ENCODE measurements at places on chromosomes 2 and 18.

DNA sequence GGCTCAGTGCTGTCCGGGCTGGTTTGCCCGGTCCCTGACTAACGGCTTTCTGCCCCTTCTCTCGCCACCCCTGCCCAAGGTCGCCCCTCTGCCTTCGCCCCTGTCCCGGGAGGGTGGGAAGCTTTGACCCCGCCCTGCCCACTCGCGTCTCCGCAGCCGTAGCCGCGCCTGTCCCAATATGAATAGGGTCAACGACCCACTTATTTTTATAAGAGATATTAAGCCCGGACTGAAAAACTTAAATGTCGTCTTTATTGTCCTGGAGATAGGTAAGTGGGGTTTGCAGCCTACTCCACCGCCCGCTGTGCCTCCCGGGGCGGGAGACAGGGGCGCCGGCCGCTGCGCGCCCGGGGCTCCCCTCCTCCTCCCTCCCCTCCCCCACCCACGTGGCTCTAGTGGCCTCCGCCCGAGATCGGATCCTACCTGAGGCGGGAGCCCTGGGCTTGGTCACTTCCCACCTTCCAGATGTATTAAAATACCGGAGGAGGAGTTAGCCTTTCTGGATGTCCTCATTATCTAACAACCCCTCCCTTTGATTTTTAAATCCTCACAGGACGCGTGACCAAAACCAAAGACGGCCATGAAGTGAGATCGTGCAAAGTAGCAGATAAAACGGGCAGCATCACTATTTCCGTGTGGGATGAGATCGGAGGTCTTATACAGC, 633 bp downstream of the NABP1 start:
- DNase-seq = peak; percentile 26

- DNase-seq = no peak
Observed at GRCh38 chr2:152648336-152648735, 68.9 kb downstream of the PRPF40A start.

DNA sequence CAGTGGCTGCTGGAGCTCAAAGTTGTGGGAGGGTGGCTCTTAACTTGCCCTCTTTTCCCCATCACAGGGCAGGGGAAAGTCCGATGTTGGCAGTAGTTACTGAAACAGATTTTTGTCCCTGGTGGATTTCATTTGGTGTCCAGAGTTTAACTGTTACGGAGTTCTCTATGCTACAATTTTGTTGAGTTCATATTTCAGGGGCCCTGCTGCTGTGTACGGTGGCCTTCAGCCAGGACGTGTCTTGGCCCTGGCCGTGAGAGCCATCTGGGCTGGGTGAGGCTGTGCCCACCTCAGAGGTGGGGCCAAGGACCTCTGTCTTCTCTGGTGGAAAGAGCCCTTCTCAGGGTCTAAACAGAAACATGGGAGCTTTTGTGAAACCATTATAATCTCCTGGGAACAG, 67.4 kb downstream of the SH3YL1 start:
- DNase-seq = no peak

DNA sequence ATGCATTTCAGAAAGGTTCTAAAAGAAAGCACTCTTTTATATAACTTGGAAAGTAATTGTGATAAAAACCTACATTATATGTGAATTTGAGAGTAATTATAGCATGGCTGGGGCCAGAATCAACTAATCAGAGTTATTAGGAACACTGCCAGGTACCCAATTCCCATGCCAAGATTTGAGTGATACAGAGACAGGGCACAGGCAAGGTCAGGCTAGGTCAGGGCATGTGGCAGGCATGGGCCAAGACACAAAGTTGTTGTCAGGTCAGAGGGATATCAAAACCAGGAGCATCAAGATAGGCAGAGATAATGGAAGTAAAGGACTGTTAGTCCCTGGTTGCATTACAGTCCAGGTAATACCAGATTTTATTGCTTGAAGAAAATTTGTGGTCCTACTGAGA, 87.4 kb downstream of the MYO3B start:
- no peak for DNase-seq

DNA sequence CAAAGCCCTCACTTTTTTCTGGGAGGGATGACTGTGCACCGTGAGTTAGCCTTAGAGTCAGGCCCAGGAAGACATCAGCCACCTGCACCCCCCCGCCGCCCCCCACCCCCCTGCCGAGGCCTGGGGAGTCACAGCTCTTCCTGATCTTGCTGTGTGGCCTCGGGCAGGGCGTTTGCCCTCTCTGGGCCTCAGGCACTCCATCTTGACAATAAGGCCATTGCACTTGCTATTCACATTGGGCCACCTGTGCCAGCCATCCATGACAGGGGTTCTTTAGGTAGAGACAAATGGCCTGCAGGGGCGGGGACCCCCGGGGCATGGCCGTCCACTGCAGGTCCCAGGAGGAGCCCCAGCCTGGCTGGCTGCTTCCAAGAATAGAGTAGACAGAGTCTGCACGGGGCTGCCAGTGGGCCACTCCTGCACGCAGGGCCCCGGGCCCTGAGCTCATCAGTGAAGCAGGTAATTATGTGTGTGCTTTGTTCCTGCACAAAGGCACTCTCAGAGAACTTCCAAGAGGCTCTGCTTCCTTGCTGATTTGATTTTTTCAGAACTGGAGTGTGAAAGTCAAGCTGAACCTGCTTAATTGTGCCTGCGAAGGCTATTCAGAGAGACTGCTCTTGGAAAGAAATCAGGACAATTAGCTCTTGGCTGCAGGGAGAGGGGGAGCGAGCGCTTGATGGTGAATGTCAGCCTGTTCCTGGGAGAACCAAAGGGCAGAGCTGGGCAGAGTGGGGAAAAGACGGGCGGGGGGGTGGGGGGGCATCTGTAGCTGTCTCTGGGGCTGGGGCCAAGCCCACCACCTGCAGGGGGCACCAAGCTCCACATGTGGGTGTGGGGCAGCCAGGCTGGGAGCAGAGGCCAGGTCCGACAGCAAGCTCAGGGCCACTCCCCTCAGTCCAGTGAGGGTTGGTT, 40.3 kb downstream of the RRM2 start:
- no peak for DNase-seq

DNA sequence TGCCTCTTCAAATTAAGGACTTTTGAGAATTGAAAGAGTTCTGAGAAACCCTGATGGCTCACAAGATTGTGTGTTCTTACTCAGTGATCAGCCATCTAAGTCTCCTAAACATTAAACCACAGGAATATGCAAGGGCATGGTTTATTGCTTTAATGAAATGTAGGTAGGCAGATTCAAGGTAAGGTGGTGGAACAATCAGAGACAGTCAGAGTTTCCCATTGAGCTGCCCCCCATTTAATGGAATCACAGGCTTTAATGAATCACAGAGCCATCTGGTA, 107.8 kb upstream of the LRATD1 start:
- no peak for DNase-seq

- no peak for DNase-seq
Observed at GRCh38 chr2:96120091-96120720, 3.8 kb upstream of the ADRA2B start.

DNA sequence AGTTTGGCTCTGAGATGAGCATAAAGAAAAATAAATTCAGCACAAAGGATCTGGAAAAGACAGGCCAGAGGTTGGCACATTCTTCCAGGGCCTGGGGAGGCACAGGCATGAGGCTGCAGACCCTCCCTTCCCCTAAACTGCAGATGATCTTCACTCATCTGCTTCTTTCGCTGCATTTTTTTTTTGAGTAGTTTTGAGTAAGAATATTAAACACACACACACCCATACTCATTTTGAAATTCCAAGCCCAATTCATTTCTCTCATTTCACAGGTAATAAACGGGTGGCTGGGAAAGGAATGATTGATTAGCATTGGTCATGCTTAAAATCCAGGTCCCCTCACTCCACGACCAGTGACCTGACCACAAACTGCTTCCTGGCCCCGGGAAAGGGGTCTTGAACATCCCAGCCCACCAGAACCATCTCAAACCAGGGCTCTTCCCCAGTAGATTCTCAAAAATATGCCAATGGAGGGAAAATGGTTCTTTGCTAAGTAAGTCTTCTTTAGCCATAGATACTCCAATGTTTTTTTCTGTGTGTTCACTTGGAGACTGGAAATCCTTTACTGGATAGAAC, 219.6 kb downstream of the ANAPC1 start:
- no peak for DNase-seq

GRCh38 chr2:20198796-20199632, 25.9 kb downstream of the SDC1 start:
- DNase-seq = no peak

DNA sequence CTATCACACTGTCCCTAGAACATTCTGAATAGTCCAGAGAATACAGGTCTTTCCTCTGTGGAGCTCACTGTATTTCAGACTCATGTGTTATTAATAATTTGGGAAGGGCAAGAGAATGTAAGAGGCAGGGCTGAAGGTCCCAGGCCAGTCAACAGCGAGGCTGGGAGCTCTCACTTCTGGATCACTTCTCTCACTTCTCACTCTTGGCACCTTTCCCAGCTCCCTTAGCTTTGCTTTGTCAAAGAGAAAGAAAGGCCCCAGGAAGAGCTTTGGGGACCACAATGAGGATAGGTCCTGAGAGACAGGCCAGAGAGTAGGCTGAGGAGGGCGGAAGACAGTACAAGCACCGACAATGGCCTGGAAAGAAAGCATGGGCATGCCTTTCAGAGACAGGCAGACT, 11.2 kb downstream of the EFR3B start:
- no peak for DNase-seq

- DNase-seq = no peak
Observed at GRCh38 chr2:3626118-3626811, 31.4 kb downstream of the COLEC11 start.

GRCh38 chr2:164053021-164053420, 317.2 kb upstream of the FIGN start:
- DNase-seq = no peak

- DNase-seq = no peak
Observed at GRCh38 chr2:235390108-235390815, 103.6 kb upstream of the AGAP1 start.

- no peak for DNase-seq
Observed at GRCh38 chr2:207236156-207236935, 70.6 kb upstream of the KLF7 start.

DNA sequence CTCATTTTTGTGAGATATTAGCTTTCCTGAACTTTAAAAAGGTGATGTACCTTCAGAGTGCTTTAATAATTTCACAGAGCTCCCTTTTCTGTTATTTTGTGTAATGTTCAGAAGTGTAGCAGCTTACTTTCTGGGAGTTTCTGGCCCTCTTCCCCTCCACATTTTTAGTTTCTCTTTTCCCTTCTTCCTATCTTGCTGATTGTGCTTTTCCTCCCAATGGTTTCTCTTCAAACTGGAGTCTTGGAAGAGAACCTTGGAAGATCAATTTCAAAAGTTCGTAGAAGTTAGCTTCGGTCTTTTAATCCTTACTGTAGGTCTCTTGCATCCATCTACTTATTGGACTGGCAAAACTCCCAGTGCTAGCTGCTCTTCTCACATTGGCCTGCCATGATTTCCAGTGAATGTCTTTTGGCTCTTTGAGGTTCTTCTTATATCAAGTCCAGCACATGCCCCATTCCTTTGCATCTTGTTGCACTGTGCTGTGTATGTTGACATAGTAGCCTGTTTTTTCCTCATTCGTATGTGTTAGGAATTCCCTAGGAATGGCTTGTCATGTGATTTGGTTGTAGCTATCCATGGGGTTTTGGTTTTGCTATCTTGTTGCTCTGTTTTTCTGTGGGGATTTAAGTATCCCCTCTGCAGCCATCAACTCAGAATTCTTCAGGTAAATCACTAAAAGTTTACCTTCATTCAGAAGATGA, 7.8 kb downstream of the CCNT2 start:
- no peak for DNase-seq

DNA sequence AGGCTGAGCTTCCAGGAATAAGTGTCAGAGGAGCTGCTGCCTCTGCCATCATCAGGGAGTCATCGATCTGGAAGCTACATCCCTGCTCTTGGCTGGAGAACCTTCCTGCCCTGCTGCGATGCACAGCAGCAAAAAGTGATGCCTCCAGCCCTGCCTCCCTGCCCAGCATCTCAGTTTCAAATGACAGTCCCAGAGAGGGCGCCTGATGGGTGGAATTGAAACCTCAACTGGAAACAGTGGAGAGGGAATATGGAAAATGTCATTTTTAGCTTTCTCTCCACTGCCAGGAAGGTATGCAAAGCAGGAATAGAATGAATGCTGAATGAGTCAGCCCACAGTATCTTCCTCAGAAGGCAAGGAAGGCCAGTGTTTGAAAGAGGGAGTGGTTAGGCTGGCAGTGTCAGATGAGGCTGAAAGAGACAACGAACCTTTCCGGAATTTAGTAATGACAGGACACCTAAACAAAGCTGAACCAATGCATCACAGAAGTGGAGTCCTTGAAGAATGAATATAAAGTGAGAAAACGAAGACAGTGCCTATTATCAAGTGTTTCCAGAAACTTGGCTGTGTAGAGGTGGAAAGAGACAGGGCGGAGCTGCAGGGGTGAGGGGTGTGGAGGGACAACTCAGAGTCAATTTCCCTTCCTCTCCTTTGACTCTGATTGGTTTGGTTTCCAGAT, 153.9 kb upstream of the NDUFV2 start:
- DNase-seq = no peak

DNA sequence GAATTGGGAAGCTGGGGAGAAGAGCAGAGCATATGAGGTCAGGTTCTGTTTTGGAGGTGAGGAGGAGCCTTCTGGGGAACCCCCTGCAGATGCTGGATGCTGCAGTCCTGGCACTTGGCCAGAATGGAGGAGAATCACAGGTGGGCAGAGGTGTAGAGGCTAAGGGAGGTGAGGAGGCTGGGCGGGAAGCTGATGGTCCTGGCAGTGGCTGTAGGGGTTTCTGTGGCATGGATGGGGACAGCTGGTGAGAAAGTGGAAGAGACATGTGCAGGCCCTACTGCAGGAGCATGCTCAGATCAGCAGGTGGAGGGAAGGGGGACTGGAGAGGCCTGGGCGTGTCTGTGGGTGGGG, 101.3 kb downstream of the DYSF start:
- no peak for DNase-seq

DNA sequence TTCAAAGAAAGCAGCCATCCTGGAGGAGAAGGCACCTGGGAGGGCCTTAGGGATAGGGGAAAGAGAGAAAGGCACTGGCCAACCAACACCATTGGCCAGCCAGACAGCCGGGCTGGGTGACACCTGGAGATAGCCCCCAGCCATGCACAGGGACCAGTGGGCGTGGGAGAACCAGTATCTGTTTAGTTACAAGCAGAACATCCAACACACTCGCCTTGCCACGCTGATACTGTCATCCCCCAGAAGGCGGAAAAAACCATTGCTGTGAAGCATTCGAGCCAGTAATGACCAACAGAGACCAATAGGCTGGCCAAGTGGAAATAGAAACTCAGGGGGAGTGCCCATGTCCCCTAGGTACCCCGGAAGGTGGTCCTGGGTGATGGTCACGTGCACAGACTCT, 15.5 kb downstream of the ASPRV1 start:
- DNase-seq = no peak

DNA sequence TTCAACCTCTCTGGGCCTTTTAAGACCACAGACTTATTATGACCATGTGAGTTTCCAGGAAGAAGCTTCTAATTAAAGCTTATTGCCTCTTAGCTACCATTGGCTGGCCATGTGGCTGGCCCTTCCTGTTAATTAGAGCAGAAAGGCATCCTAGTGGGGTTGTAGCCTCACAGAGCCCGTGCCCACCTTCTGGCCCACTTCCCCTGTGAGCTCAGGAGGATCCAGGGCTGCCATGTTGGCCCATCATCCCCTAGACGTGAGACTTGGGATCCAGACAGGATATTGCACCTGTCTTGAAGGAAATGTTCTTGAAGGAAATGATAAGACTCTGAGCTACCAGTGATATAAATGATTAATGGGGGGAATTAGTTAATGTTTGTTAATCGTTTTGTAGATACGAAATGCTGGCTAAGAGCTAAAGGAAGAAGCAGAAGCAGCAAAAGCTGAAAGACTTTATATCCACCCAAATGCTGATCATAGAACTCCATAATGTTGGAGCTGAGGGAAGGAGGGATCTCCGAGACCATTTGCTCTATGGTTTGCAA, 255.4 kb downstream of the CLIP4 start:
- no peak for DNase-seq
